IMR-90 (cell line): ENCODE measurements at places on chromosomes 1 and 21.
A peak's percentile ranks its signal among the peaks of the same experiment; 100 is the strongest.

- H3K27ac ChIP-seq, result no peak overlapping the region
- no peaks in the 10 kb centered on the region for H3K27me3 ChIP-seq
- DNase-seq, result peak; percentile 61
- peaks cover 1% of the 10 kb centered on the region; the same call in 1 of the 2 replicates for H3K36me3 ChIP-seq
- H3K4me3 ChIP-seq, result no peak overlapping the region
Observed at GRCh38 chr1:212752252-212752933, 39.2 kb downstream of the NSL1 start.

DNA sequence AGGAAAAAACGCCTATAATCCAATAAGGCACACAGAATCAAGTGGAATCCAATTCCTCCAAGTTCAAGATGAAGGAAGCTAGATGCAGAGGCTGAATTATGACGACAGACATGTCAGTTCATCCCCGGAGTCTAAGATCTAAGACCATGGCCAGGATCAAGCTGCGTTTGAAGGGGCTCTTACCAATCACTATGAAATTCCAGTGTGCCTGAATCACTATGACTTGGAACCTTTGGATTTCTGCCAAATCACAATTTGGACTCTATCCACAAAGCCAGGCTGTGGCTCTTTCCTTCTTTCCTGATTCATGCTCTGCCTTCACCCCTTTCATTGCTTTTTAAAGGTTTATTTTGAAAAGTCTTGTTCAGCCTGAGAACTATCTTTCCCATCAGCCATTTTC is 17.1 kb downstream of the OLIG2 start:
- no peak overlapping the region for H3K27ac ChIP-seq
- peaks cover 5% of the 10 kb centered on the region; the same call in 1 of the 2 replicates for H3K4me1 ChIP-seq
- no peak overlapping the region for H3K4me3 ChIP-seq
- peak; percentile 97 for DNase-seq

DNA sequence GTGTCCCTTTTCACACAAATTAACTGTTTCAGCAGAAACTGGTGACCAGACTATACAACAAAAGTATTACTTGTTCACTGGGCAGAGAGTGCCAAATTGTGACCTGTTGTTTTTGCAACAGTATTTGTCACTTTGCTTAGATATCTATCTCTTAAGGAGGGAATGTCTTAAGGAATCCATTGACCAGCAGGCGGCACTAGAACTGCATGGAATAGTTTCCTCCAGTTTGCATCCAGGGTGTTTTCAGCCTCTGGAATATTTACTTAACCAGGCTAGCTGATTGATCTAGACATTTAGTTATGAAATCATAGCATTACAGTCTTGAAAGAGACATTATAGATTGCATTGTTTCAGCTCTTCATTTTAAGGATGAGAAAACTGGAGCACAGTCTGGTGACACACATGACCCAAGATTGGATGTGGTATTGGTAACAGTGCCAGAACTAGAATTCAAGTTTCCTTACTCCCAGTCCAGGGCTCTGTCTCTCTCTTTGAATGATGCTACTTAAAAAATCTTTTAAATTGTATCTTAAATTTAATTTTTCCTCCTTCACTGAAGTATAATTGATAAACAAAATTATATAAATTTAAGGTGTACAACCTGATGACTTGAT is 16.9 kb downstream of the RPTN start:
- no peaks in the 10 kb centered on the region for H3K27me3 ChIP-seq
- DNase-seq, result peak; percentile 54
- no peaks in the 10 kb centered on the region for H3K4me1 ChIP-seq
- no peak overlapping the region for H3K27ac ChIP-seq
- no peaks in the 10 kb centered on the region for H3K36me3 ChIP-seq
- H3K4me3 ChIP-seq, result no peak overlapping the region

- no peak overlapping the region for H3K4me3 ChIP-seq
- no peaks in the 10 kb centered on the region for H3K36me3 ChIP-seq
- H3K4me1 ChIP-seq, result peaks cover 23% of the 10 kb centered on the region
- no peaks in the 10 kb centered on the region for H3K27me3 ChIP-seq
- H3K27ac ChIP-seq, result peak overlapping the region; percentile 81
Observed at GRCh38 chr1:183607322-183607980, 17.2 kb upstream of the NCF2 start.

DNA sequence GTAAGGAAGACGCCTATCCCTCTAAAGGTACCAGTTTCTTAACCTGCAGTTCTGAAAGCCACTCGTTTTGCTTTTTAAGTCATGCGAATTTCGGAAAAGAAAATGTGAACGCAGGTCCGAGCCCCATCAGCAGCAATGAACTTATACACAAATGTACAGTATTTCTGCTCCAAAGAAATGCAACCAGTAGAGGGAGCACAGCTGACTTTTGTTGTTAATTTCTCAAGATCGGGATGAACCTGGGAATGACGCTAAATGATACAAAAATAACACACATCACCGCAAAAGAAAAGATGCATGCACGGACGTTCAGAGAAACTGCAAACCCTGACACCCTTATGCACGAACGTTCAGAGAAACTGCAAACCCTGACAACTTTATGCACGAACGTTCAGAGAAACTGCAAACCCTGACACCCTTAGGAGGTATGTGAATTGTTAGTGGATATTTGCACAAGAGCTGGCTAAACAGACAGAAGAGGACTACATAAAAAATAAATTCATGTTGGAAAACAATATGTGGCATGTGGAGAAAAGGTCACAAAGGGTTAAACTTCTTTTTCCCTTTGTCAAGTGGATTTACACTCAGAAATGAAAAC is 3.5 kb upstream of the TIAM1 start:
- no peak overlapping the region for H3K27ac ChIP-seq
- no peak overlapping the region for H3K4me3 ChIP-seq
- DNase-seq, result peak; percentile 50
- no peaks in the 10 kb centered on the region for H3K36me3 ChIP-seq

- H3K27ac ChIP-seq, result peak overlapping the region; percentile 56
- no peaks in the 10 kb centered on the region for H3K27me3 ChIP-seq
- DNase-seq, result no peak
- H3K4me1 ChIP-seq, result no peaks in the 10 kb centered on the region
- H3K36me3 ChIP-seq, result peaks cover 5% of the 10 kb centered on the region
Observed at GRCh38 chr21:42878678-42878992, 704 bp downstream of the WDR4 start.

GRCh38 chr1:199422206-199422605 is 605.3 kb upstream of the NR5A2 start:
- no peaks in the 10 kb centered on the region for H3K27me3 ChIP-seq
- no peak overlapping the region for H3K27ac ChIP-seq
- DNase-seq, result peak; percentile 55
- H3K4me1 ChIP-seq, result peaks cover 2% of the 10 kb centered on the region; the same call in 1 of the 2 replicates

- no peak for DNase-seq
- H3K4me1 ChIP-seq, result no peaks in the 10 kb centered on the region
- no peaks in the 10 kb centered on the region for H3K36me3 ChIP-seq
- no peak overlapping the region for H3K4me3 ChIP-seq
- no peaks in the 10 kb centered on the region for H3K27me3 ChIP-seq
Observed at GRCh38 chr1:60088620-60089155, 15.1 kb upstream of the C1orf87 start.

GRCh38 chr1:241331328-241332036 is 25.5 kb downstream of the RGS7 start:
- no peak overlapping the region for H3K4me3 ChIP-seq
- H3K27me3 ChIP-seq, result no peaks in the 10 kb centered on the region
- DNase-seq, result no peak
- no peaks in the 10 kb centered on the region for H3K36me3 ChIP-seq

GRCh38 chr1:74641876-74642275 is 31.7 kb downstream of the ERICH3 start:
- no peaks in the 10 kb centered on the region for H3K4me1 ChIP-seq
- H3K27ac ChIP-seq, result no peak overlapping the region
- no peak for DNase-seq
- no peaks in the 10 kb centered on the region for H3K27me3 ChIP-seq
- no peak overlapping the region for H3K4me3 ChIP-seq
- no peaks in the 10 kb centered on the region for H3K36me3 ChIP-seq

DNA sequence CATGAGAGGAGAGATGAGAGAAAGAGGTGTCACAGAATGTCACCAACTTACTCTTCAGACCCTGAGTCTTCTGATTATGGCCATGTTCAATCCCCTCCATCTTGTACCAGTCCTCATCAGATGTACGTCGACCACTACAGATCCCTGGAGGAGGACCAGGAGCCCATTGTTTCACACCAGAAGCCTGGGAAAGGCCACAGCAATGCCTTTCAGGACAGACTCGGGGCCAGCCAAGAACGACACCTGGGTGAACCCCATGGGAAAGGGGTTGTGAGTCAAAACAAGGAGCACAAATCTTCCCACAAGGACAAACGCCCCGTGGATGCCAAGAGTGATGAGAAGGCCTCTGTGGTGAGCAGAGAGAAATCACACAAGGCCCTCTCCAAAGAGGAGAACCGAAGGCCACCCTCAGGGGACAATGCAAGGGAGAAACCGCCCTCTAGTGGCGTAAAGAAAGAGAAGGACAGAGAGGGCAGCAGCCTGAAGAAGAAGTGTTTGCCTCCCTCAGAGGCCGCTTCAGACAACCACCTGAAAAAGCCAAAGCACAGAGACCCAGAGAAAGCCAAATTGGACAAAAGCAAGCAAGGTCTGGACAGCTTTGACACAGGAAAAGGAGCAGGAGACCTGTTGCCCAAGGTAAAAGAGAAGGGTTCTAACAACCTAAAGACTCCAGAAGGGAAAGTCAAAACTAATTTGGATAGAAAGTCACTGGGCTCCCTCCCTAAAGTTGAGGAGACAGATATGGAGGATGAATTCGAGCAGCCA is 8.0 kb downstream of the ELOA start:
- no peaks in the 10 kb centered on the region for H3K27me3 ChIP-seq
- H3K4me3 ChIP-seq, result no peak overlapping the region
- no peaks in the 10 kb centered on the region; the same call in 1 of the 2 replicates for H3K4me1 ChIP-seq

DNA sequence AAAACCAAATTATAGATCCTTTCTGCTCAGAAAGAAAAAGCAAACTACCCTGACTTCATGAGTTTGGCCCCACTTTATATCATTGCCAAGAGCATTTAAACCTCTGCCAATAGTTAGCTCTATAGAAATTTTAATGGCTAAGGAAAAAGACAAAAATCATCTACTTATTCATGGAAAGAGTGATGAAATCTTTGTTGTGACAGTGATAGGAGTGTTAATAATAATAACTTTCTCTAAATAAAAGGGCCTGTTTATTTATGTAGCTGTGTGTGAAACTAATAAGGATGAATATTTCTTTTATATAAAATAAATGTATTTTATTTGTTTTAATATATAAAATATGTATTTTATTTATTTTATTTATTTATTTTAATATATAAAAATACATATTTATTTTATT is 6.4 kb downstream of the CHODL start:
- no peaks in the 10 kb centered on the region for H3K36me3 ChIP-seq
- no peak overlapping the region for H3K27ac ChIP-seq

DNA sequence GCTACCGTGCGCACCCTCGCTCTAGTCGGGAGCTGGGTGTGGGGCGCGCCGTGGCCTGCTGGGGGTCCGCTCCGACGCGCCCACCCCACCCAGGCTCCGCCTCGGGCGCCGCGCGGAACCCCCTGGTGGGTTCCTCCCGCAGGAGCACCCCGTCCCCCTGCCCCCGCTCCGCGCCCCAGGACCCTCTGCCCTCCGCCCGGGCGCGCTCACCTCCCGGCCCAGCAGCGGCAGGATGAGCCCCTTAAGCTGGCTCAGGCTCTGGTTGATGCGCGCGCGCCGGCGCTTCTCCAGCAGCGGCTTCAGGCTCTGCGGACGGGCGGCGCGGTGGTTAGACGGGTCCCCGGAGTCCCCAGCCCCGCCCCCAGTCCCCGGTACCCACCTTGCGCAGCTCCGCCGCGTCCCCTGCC is 319 bp downstream of the HES2 start:
- no peak for DNase-seq
- peaks cover 84% of the 10 kb centered on the region for H3K27me3 ChIP-seq
- H3K4me1 ChIP-seq, result peaks cover 2% of the 10 kb centered on the region
- no peaks in the 10 kb centered on the region for H3K36me3 ChIP-seq
- H3K27ac ChIP-seq, result no peak overlapping the region

GRCh38 chr1:147351140-147351835 is 108.8 kb downstream of the CHD1L start:
- H3K4me1 ChIP-seq, result no peaks in the 10 kb centered on the region
- no peak overlapping the region for H3K27ac ChIP-seq
- no peak overlapping the region for H3K4me3 ChIP-seq
- H3K27me3 ChIP-seq, result no peaks in the 10 kb centered on the region

DNA sequence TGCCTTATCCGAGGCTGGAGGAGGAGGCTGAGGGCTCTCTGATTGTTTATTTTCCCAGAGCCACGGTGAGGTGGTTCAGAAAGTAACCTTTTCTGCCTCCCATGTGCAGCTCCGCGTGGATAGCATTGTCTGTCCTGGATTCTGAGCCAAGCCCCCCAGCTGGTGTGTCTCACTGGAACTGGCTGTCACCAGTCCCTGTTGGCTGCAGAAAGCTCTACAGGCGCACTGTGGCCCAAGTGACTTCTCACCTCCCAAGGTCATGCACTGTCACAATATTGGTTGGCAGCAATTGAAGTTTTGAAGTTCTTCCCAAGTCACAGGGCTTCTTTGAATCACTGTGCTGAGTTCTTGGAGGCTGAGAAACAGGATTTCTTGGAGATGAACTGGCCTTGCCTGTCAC is 8.2 kb downstream of the BMP8A start:
- H3K4me3 ChIP-seq, result no peak overlapping the region
- H3K36me3 ChIP-seq, result no peaks in the 10 kb centered on the region
- peaks cover 6% of the 10 kb centered on the region for H3K4me1 ChIP-seq

DNA sequence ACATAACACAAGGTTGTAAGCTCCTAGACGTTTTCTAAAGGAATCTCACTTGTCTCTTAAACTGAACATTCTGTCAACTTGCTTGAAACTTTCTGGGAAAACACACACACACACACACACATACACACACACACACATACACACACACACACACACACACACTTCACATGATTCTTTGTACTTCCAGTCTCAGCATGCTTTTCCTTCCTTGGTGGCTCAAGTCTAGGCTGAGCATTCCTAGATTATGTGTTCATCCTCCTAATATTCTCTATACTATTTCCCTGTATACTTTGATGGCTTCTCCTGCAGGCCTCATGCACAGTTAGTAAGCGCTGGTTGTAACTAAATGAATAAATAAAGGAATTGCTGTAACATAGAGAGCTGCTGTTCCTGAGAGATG is 372.1 kb downstream of the PTPRC start:
- no peaks in the 10 kb centered on the region for H3K36me3 ChIP-seq
- 0 out of 2 replicates have a peak overlapping the region, but pooled peaks have one; percentile 23 for H3K27ac ChIP-seq
- no peak overlapping the region for H3K4me3 ChIP-seq
- DNase-seq, result peak; percentile 75
- H3K4me1 ChIP-seq, result no peaks in the 10 kb centered on the region

GRCh38 chr1:8083739-8084484 is 57.8 kb upstream of the ERRFI1 start:
- H3K27me3 ChIP-seq, result no peaks in the 10 kb centered on the region
- H3K27ac ChIP-seq, result peak overlapping the region; percentile 84
- peak; percentile 90 for DNase-seq
- no peak overlapping the region for H3K4me3 ChIP-seq

GRCh38 chr1:92972409-92973129 is 11.3 kb upstream of the DIPK1A start:
- H3K27ac ChIP-seq, result no peak overlapping the region
- H3K4me1 ChIP-seq, result peaks cover 1% of the 10 kb centered on the region; the same call in 1 of the 2 replicates
- H3K36me3 ChIP-seq, result no peaks in the 10 kb centered on the region
- no peak for DNase-seq

DNA sequence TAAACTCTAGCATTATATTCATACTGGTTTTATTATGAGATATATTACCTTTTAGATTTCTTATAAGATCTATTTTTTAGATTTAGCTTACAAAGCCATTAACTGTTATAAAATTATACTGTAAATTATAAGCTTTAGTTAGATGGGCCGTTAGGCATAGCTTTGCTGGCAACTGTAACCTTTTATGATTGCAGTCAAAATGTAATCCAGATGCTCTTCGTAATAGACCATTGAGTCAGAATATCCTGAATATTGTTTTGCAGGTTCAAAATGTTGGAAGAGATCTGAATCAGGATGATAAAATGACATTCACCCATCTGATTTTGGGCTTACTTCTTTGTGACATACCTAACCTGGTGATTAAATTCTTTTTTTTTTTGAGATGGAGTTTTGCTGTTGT is 20.9 kb downstream of the ITSN1 start:
- H3K27ac ChIP-seq, result no peak overlapping the region
